COLO829 (cell line): ENCODE measurements at places on chromosomes 3 and 15.

DNA sequence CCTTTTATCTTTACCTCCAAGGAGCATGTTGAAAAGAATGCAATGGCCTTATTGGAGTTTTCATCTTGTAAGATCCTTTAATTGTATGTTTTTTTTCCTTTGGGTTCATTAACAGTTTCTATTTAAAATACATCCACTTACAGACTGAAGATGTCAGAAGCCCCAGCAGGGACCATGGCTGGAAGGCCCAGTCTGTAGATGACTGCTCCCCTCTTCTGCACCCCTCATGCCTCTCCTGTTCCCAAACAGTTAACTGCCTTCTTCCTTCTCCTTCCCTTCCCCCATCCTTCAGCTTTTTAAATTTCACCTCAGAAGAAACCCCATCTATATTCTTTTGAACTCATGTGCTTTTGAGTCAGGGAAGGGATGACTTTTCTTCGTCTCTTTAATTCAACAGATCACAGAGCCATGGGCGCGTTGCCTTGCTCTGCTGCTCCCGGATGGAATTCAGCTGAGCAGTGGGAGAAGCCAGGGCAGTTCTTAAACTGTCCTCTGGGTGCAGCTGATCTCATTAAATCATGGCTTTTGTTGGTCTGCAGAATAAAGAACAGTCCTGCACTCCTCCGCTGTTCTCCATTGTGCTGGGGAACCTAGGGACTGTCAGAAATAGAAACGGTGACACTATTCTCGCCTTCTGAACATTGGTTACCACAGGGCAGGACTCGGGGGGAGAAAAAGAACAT is 71.5 kb upstream of the EIF1B start:
- DNase-seq = peak; percentile 56

DNA sequence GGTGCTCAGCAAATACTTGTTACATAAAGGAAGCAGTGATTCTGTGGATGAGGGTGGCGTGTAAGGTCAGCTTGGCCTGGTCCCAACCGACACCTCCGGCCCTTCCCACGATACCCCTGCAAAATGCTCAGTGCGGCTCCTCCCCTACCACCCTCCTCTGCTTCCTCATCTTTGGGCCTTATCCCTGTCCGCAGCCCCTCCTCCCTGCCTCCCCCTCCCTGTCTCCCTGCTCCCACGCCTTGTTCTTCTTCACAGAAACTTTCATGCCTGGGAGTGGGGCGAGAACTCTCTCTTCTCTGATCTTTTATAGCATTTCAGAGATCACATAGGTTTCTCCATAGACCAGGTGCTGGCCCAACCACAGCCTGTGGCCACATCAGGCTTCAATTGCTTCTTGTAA is 75.0 kb upstream of the ATP2B2 start:
- DNase-seq = no peak

- no peak for DNase-seq
Measured at GRCh38 chr3:186492385-186492984, 51.7 kb downstream of the CRYGS start.

- DNase-seq = no peak
Measured at GRCh38 chr15:59280855-59281254, 74.2 kb downstream of the LDHAL6B start.

- DNase-seq = no peak
Measured at GRCh38 chr3:176992565-176992964, 204.7 kb downstream of the TBL1XR1 start.

GRCh38 chr3:120212505-120212904 is 72.5 kb downstream of the GPR156 start:
- no peak for DNase-seq

DNA sequence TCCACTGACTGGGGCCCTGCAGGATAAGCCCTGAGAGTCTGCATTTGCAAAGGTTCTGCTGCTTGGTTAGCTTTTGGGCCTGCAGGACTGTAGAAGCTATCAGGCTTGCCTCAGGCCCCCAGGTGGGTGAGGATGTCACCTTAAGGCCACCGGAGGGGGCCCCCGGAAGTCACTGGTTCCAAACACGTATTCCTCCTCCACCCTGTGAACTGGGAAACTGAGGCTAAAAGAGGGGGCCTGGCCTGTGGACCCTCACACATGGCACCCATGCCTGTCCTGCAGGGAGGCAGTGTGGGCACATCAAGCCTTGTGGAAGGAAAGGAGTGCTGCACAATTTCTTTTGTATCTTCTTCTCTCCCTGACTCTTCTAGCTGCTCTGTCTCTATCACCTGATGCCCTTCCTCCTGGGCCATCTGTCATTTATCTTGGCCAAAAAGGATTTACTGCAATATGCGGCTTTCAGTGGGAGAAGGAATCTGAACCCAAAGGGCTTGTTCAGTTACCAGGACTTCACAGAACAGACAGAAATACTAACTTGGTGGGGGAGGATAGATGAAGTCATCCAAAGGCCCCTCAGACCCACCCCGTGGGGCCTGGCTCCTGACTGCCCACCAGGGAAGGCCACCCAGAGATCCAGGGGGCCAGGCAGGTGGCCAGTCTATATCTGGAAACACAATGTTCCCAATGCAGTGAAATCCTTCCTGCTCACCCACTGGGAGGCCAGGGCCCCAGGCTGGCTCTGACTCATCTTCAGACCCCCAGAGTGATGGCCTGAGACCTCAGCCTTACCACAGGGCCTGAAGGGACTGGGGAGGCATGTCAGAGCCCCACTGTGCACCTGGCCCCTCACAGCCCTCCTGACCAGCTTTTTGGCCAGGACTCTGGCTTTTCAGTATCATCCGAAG is 18.3 kb downstream of the UBAP1L start:
- no peak for DNase-seq

- DNase-seq = no peak
Measured at GRCh38 chr3:151297429-151297828, 19.1 kb upstream of the P2RY14 start.

GRCh38 chr3:61250784-61251173 is 473 bp downstream of the FHIT start:
- no peak for DNase-seq
